ENCODE measurements at places on chromosomes 11 and 22. TPM values are rescaled to one million over a fixed set of nuclear protein-coding genes. Genes with fewer than 3 reads are reported as not detected.

GRCh38 chr11:86932924-86933875 lies 22.0 kb downstream of the FZD4 start:
- peaks cover 69% of the 10 kb centered on the region for H3K4me1 ChIP-seq
- peak overlapping the region; percentile 43 for H3K27ac ChIP-seq
- H3K4me3 ChIP-seq, result no peak overlapping the region

The FZD4 gene
- 42.9 TPM for total RNA-seq

GRCh38 chr11:20559523-20560300 lies 39.7 kb upstream of the SLC6A5 start:
- no peak overlapping the region for H3K27ac ChIP-seq
- H3K27me3 ChIP-seq, result no peaks in the 10 kb centered on the region
- no peak for ATAC-seq
- H3K4me3 ChIP-seq, result no peak overlapping the region
- H3K36me3 ChIP-seq, result no peaks in the 10 kb centered on the region

- H3K27me3 ChIP-seq, result no peaks in the 10 kb centered on the region
- no peaks in the 10 kb centered on the region for H3K36me3 ChIP-seq
- no peak for ATAC-seq
- no peak overlapping the region for H3K4me3 ChIP-seq
- H3K27ac ChIP-seq, result no peak overlapping the region
- H3K4me1 ChIP-seq, result peaks cover 7% of the 10 kb centered on the region
These were observed 38.5 kb downstream of the C11orf58 start for GRCh38 chr11:16776711-16777612.

- H3K36me3 ChIP-seq, result no peaks in the 10 kb centered on the region
- no peaks in the 10 kb centered on the region for H3K4me1 ChIP-seq
- ATAC-seq, result no peak
These were observed 18.3 kb downstream of the PRR5L start for GRCh38 chr11:36314434-36314767.

The TEX12 gene
- total RNA-seq, result not detected

The OR2D2 gene
- not detected for total RNA-seq

DNA sequence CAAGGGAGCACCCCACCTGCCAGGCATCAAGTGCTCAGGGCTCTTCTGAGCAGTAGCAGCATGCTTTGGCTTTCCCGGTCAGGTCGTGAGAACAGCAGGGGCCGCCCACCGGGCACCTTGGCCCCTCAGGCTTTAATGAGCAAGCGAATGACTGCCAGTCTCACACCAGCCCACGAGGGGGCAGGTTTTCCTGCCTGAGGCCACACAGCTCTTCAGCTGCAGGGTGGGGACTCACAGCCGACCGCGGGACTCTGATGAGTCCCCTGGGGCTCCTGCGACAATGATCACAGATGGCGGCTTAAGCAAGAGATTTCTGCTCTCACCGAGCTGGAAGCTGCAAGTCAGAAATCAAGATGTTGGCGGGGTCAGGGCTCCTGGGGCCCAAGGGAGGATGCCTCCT lies 14.3 kb upstream of the FGF19 start:
- no peaks in the 10 kb centered on the region for H3K4me1 ChIP-seq
- no peaks in the 10 kb centered on the region for H3K36me3 ChIP-seq
- no peak overlapping the region for H3K4me3 ChIP-seq

DNA sequence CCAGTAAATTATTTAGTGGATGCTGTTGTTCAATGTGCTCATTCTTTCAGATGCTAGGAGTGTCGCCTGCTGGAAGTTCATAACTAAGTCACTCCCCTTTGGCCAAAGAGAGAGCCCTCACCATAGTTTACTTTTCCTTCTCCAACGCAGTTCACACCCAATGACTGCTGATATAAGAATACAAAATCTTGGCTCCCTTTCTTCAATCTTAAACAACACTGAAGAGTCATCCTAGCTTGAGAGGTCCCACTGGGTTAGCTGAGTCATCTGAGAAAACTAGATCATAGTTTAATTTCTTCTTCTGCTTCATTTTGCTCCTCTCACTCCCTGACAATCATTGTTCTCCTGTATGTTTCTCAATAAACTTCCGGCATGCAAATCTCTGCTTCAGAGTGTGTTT lies 5.4 kb upstream of the OR52L1 start:
- H3K27ac ChIP-seq, result no peak overlapping the region
- H3K4me1 ChIP-seq, result no peaks in the 10 kb centered on the region
- H3K36me3 ChIP-seq, result no peaks in the 10 kb centered on the region

DNA sequence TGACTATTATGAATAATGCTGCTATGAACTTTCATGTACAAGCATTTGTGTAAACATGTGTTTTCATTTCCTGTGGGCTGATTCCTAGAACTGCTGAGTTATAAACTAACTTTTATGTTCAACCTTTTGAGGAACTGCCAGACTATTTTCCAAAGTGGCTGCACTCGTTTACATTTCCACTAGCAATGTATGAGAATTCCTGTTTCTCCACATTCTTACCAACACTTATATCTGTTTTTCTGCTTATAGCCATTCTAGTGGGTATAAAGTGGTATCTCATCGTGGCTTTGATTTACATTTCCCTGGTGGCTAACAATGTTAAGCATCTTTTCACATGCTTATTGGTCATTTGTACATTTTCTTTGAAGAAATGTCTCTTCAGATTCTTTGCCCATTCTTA lies 35.2 kb upstream of the SCUBE2 start:
- no peak overlapping the region for H3K4me3 ChIP-seq
- H3K27ac ChIP-seq, result no peak overlapping the region
- no peaks in the 10 kb centered on the region for H3K27me3 ChIP-seq
- H3K36me3 ChIP-seq, result peaks cover 11% of the 10 kb centered on the region

DNA sequence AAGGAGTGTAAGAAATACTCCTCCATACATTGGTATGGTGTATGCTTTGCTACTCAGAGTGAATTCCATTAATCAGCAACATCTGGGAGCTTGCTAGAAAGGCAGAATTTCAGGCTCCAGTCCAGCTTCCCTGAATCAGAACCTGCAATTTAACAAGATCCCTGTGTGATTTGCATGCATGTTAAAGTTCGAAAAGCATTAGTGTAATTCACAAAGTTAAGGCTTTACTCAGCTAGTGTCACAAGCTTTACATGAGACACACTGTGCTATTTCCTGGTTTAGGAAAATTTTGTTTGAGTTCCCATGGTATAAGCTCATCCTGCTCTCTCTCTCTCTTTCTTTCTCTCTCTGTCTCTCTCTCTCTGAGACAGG lies 37.0 kb upstream of the HEPHL1 start:
- H3K27ac ChIP-seq, result no peak overlapping the region
- H3K36me3 ChIP-seq, result no peaks in the 10 kb centered on the region
- H3K27me3 ChIP-seq, result no peaks in the 10 kb centered on the region
- no peak for ATAC-seq
- H3K4me1 ChIP-seq, result peaks cover 2% of the 10 kb centered on the region

DNA sequence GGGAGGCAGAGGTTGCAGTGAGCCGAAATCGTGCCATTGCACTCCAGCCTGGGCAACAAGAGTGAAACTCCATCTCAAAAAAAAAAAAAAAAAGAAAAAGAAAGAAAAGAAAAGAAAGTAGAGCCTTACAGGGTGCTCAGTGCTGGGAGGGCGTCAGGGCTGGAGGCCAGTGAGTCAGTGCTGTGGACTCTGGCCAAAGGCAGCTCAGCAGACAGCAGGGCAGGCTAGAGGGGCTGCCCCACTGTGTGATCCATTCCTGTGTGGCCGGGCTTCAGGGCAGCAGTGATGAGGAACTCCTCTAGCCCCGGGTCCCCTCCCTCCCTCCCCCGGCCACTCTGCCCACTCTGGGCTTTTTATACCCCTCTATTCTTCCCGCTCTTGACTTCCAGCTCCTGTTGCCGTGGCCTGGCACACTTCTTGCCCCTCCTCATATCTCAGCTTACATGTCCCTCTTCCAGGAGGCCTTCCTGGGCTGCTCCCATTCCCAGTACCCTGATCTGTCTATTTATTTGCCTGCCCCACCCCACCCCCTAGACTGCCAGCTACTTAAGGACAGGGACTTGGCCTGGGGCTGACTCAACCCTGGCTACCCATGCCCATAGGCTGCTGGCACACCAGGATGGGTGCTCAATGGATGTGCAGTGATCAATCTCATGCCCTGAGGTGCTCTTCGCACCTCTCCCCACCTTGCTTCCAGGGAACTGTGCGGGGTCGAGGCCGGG lies 10.1 kb downstream of the SYT12 start:
- no peak overlapping the region for H3K4me3 ChIP-seq
- H3K4me1 ChIP-seq, result no peaks in the 10 kb centered on the region
- no peak for ATAC-seq
- H3K27me3 ChIP-seq, result no peaks in the 10 kb centered on the region
- H3K27ac ChIP-seq, result no peak overlapping the region
- H3K36me3 ChIP-seq, result no peaks in the 10 kb centered on the region

Data from gastroesophageal sphincter (tissue), 4 donors.